ENCODE measurements at places on chromosomes 3 and 15.

- no peak for DNase-seq
Observed at GRCh38 chr15:63322541-63322940, 45.1 kb downstream of the APH1B start.

- no peak for DNase-seq
Observed at GRCh38 chr3:65251375-65251774, 563.6 kb upstream of the ADAMTS9 start.

DNA sequence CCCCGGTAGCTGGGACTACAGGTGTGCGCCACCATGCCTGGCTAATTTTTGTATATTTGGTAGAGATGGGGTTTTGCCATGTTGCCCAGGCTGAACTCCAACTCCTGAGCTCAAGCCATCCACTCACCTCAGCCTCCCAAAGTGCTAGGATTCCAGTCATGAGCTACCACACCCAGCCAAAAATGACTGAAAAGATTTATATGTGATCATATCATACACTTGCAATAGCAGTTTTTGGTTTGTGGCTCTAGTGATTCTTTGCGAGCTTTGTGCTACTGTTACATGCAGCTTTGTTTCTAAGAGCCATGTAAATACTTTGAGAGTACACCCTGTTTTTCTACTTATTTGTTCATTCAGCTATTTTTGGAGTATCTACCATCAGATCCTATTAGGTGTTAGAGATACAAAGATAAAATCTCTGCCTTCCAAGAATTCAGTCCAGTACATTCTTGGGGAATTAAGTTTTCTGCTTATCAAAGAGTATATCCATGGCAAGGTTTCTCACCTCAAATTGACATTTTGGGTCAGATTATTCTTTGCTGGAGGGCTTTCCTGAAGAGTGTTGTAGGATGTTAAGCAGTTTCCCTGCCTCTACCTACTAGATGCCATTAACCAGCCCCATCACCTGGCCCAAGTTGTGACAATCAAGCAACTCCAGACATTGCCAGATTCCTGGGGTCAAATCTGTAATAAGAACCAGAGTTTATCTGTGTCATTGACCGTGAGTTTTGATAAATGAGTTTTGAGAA lies 15.0 kb downstream of the SNAP23 start:
- DNase-seq: no peak

GRCh38 chr3:14366248-14366647 lies 36.2 kb upstream of the SLC6A6 start:
- no peak for DNase-seq

DNA sequence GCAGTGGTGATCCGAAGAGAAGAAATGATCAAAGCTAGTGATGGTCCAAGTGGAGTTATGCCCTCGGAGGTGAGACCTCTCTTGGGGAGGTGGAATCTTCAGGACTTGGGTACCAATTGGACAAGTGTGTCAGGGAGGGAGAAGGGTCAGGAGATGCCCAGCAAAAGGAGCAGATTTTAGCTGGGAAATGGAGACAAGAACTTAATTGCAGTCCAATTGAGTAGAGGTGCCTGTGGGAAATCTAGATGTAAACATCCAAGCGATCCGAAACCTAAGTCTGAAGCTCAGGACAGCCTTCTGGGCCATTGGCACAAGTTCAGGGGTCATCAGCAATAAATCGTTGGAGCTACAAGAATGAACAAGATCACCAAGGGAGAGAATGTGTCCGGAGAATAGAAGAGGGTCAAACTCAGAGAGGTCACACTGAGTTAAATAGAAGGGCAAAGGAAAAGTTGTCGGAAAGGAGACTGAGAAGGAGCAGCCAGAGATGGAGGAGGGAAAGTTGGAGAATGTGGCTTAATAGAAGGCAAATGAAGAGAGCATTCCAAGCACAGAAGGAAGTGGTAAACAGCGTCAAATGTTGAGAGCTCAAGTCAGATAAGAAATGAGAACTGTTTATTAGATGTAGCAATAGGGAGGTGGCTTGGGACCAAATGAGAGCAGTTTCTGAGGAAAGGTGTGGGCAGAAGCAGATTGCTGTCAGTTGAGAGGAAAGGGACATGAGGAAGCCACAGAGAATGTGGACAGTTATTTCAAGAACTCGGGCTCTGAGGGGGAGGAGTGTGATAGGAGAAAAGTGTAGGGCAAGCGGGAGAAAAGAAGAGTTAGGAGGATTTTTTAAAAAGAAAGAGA lies 64.2 kb upstream of the FNDC3B start:
- DNase-seq: no peak

DNA sequence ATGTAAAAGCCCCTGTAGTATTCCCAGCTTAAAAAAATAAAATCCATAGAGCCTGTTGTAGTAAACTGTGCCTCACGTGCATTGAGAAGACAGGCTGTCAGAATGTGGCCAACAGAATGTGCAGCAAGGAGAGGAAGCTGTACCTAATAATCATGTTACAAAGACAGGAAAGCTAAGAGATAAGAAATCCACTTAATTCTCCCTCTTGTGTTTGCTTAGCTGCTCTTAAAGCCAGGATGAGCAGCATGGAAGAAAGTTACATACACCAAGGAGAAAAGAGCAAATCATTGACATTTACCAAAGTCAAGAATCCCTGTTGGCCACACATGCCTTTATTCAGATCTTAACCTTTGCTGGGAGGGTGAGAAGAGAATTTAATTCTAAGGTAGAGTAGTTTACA lies 85.9 kb downstream of the TNIK start:
- no peak for DNase-seq

DNA sequence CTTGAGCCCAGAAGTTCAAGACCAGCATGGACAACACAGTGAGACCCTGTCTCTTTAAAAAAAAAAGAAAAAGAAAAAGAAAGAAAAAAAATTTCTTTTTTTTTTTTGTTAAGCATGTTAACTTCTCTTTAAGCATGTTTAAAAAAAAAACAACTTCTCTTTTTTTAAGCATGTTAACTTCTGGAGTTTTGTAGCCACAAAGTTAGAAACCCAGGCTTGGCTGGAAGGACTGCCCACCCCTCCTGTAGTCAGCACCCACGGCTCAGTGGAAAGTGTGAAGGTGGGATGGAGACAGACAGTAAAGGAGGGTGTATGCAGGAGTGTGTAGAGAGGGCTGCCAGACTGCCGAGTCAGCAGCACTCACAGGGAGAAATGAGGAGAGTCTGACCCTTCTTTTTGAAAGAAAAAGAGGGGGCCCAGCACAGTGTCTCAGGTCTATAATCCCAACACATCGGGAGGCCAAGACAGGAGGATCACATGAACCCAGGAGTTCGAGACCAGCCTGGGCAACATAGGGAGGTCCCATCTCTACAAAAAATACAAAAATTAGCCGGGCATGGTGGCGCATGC lies 33.2 kb downstream of the GOLGA8S start:
- DNase-seq: no peak

- DNase-seq: no peak
Observed at GRCh38 chr3:177419904-177420601, 222.8 kb upstream of the TBL1XR1 start.

DNA sequence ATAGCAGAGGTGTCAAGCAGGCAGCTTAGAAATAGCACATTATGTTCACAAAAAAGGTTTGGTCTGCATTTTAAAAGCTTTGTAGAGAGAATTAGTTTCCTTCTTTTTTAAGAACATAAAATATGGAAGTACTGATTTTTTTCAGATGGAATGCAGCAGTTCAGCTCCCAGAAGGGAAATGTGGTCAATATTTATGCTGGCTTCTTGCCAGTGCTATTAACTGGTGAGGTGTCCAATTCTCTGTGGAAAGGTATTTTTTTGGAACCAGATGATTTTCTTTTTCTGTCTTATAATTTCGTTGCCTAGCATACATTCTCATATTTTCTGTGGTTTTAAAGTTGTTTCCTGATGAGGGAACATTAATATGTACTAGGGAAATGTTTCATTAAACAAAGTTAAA lies 211.4 kb upstream of the ZNF385D start:
- DNase-seq: no peak

DNA sequence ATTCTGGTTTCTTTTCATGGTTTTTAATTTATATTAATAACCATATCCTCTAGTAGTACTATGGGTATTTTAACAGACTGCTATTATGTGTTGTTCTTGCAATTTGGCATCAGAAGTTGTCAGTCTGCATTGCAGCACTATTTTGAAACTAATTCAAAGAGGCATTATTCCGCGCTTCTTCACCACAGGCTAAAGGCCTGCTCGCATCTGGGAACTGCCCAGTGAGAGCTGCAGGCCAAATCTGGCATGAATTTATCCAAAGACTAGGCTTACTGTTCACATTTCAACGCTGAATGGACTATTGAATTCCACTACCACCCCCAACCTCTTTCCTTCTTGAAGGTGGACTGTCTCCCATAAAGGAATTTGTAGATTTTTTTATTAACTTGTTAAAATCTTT lies 310.4 kb upstream of the NR2F2 start:
- DNase-seq: no peak

Data from vagina (tissue), 2 donors.